ENCODE measurements at places on chromosomes 6 and 20. TPM values are rescaled to one million over a fixed set of nuclear protein-coding genes. Genes with fewer than 3 reads are reported as not detected.

Gene TSBP1
- total RNA-seq, result not detected

Gene SPAG4
- total RNA-seq, result 35.3 TPM

Gene HLA-DPA1
- 285 TPM for total RNA-seq

DNA sequence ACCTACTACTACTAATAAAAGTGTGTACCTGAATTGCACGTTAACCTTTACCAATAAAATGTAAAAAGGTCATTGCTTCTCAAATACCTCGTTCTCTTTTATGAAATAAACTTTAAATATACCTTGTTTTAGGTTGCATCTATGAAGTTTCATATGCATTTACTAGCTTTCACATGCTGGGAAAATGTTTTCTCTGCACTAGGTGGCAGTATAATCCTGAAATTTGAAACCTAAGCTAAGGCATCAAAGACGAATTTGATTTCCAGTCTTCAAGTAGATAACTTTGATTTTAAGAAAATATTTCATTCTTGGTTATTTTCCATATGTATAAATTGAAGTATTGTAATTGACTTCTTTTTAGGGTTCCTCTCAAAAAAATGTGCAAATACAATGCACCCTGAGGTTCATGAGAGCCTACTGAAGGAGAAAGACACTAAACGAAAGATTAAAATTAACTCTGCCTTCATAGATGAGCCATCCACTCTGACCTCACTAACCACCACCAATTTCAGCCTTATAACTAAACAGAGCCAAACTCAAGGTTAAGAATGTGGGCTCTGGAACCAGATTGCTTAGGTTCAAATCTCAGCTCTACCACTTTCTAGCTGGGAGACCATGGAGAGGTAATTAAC is 7.3 kb upstream of the COL9A1 start:
- no peaks in the 10 kb centered on the region for H3K36me3 ChIP-seq
- no peaks in the 10 kb centered on the region for H3K27me3 ChIP-seq
- H3K4me1 ChIP-seq, result no peaks in the 10 kb centered on the region
- no peak for DNase-seq
- no peak overlapping the region for H3K27ac ChIP-seq
- H3K4me3 ChIP-seq, result no peak overlapping the region

- peaks cover 57% of the 10 kb centered on the region for H3K36me3 ChIP-seq
- H3K4me1 ChIP-seq, result no peaks in the 10 kb centered on the region
- no peak overlapping the region for H3K27ac ChIP-seq
- no peaks in the 10 kb centered on the region for H3K27me3 ChIP-seq
- no peak overlapping the region for H3K4me3 ChIP-seq
- no peak for DNase-seq
Measured at GRCh38 chr6:134961366-134961765, 11.5 kb upstream of the ALDH8A1 start.

GRCh38 chr6:33828764-33829731 is 25.2 kb upstream of the MLN start:
- H3K4me3 ChIP-seq, result no peak overlapping the region
- H3K36me3 ChIP-seq, result no peaks in the 10 kb centered on the region
- DNase-seq, result no peak
- H3K4me1 ChIP-seq, result no peaks in the 10 kb centered on the region
- no peak overlapping the region for H3K27ac ChIP-seq
- no peaks in the 10 kb centered on the region for H3K27me3 ChIP-seq

GRCh38 chr6:142803032-142803431 is 141.9 kb downstream of the HIVEP2 start:
- H3K27me3 ChIP-seq, result no peaks in the 10 kb centered on the region
- H3K4me3 ChIP-seq, result no peak overlapping the region
- DNase-seq, result no peak
- no peaks in the 10 kb centered on the region for H3K36me3 ChIP-seq
- H3K4me1 ChIP-seq, result no peaks in the 10 kb centered on the region

Gene LST1
- 21.4 TPM for total RNA-seq
